Adipose tissue (tissue), 3 donors: ENCODE measurements at places on chromosomes 11 and 22. TPM values are rescaled to one million over a fixed set of nuclear protein-coding genes. Genes with fewer than 3 reads are reported as not detected.

MDK gene
- 17.7 TPM for polyA plus RNA-seq

SPDYC gene
- not detected for polyA plus RNA-seq

OR8D1 gene
- polyA plus RNA-seq: not detected

NXPE4 gene
- polyA plus RNA-seq: not detected

LBHD1 gene
- 5.2 TPM for polyA plus RNA-seq

TRIM66 gene
- 3.1 TPM for polyA plus RNA-seq

SORL1 gene
- polyA plus RNA-seq: 3.2 TPM

RASL10A gene
- 1.5 TPM for polyA plus RNA-seq

TMEM191C gene
- 0.64 TPM for polyA plus RNA-seq

DEUP1 gene
- polyA plus RNA-seq: not detected

SRSF8 gene
- 53.1 TPM for polyA plus RNA-seq

PKDREJ gene
- 0.11 TPM for polyA plus RNA-seq

ACTN3 gene
- not detected for polyA plus RNA-seq

HPS5 gene
- 3.8 TPM for polyA plus RNA-seq

NLRP10 gene
- polyA plus RNA-seq: not detected

C1QTNF4 gene
- polyA plus RNA-seq: 0.74 TPM

THRSP gene
- 87.4 TPM for polyA plus RNA-seq

RTN4RL2 gene
- 1.4 TPM for polyA plus RNA-seq

SLC25A45 gene
- polyA plus RNA-seq: 7.2 TPM

RNF214 gene
- polyA plus RNA-seq: 11.5 TPM

BIRC2 gene
- polyA plus RNA-seq: 18.3 TPM

TENM4 gene
- 2.7 TPM for polyA plus RNA-seq

NFAM1 gene
- polyA plus RNA-seq: 4.4 TPM

PLAAT5 gene
- polyA plus RNA-seq: 5.0 TPM

TMEM191B gene
- polyA plus RNA-seq: 0.08 TPM

LMO2 gene
- 21.5 TPM for polyA plus RNA-seq

TRIM48 gene
- polyA plus RNA-seq: not detected

ANKK1 gene
- polyA plus RNA-seq: 0.12 TPM

ST14 gene
- polyA plus RNA-seq: 5.2 TPM

MPEG1 gene
- polyA plus RNA-seq: 13.5 TPM

SNX32 gene
- not detected for polyA plus RNA-seq
